ENCODE measurements at places on chromosomes 13 and 19.

- no peak for DNase-seq
Observed at GRCh38 chr19:28170066-28170465, 1042.9 kb downstream of the UQCRFS1 start.

- no peak for DNase-seq
Observed at GRCh38 chr19:31383553-31383952, 34.3 kb upstream of the TSHZ3 start.

DNA sequence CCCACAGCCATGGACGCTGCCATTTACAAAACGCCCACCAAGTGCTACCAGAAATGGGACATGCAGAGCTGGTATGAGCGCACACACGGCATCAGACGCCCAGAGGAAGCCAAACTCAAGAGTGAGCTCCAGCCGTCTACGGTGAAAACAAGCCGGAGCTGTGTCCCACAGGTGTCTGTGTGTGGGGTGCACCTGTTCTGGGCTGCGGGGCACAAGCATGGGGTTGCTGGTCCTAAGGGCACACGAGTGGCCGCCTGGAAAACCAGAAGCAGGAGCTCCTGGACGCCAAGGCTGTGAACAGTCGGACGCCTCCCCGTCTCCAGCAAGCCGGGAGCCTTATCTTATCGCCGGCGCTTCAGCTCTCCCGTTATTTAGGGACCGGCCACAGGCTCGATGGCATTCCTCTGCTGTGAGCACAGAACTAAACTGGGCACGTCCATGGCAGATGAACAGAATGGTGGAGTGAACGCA, 1.3 kb downstream of the ADPRHL1 start:
- DNase-seq = no peak

DNA sequence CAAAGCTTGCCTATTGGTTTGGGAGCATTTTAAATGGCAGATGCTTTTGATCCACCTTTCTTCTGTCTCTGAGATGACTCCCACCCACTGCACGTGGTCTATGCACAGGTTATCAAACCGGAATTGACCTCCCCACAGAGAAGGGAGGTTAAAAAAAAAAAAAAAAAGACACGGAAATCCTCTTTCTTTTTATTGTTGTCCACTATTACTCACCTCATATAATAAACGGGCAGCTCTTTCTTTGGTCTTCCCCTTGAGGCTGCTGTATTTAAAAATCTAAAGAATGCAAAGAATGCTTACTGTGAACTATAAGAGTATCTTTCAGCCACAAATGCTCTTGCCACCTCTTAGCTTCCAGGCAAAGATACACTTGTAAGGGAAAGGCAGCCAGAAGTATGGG, 329.7 kb downstream of the NDFIP2 start:
- no peak for DNase-seq

GRCh38 chr19:54937926-54938325, 9.4 kb downstream of the NLRP7 start:
- no peak for DNase-seq

DNA sequence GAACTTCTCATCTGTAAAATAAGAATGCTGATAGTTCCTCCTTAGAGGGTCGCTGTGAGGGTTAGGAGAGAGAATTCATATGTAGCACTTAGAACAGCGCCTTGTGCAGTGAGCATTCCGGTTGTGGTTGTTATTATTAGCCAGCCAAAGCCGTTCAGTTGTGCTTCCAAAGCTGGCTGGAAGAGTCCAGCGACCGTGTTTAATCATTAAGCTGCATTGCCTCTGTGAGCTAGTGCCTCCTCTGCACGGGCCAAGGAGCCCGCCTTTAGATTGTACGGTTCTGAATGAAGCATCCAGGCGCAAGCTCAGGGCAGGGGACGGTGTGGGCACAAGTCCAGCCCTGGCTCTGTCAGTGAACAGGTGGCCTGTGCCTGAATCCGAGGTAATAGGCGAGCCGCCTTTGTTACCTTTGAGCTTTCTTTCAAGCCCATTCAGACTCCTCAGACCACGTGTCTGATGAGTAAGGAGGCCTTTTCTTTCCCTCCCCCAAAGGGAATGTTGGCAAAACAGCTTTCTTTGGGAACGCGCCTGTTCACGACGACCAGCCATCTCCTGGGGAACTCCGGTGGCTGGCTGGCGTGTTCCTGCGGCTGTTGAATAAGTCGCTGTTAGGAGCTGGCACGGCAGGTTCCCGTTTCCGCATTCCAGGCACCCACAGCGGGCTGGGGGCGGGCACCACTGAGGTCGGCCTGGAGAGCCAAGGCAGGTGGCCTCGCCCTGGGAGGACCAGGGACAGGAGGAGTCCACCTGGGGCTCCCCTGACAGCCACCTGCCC, 25.1 kb downstream of the SIPA1L3 start:
- peak; percentile 90 for DNase-seq

DNA sequence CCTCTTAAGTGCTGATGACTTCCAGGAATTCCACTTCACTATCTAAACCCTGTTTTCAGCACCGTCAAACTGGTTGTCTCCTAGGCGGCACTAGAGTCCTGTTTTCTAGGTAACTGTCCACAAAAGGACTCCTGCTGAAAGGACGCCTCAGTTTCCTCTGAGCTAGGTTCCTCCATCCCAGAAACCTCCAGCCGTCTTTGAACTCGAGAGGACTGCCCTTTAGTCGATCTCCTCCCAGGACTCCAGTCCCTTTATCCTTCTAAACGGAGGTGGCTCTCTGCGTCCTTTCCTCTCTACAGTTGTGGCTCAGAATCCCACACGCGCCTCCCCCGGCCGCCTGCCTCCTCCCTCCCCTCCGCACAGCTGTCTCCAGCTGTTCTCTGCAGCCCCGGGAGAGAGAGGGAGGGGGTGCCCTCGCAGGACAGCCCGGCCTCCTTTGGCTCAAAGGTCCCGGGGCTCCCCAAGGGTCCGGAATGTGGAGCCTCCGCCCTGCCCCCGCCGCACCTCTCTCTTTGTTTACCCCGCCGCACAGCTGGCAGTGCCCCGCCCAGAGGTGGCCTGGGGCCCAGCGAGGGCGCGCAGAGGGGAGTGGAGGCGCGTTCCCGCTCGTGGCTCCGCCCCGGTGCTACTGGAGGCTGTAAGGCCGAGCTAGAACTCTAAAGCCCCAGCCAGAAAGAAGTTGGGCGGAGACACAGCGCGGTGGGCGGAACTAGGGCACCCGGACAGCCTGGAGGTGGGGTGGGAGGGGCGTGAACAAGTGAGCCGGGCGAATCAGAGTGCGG, 2.4 kb downstream of the LTBP4 start:
- peak; percentile 95 for DNase-seq

DNA sequence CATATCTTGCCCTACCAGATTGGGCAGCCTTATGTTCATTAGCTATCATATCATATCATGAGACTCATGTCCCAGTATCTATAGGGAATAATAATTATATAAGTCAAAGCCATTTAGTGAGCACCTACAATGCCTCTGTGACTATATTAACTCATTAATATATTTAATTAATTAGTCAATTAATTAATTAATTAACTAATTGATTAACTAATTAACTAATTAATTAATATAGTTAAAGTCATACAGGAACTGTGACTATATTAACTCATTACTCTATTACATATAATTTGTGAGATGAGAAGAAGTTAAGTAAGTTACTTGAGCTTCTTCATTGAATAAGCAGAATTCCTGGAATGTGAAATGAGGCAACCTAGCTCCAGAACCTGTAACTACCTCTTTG, 588.3 kb upstream of the SLITRK1 start:
- DNase-seq = no peak

All from NCI-H510A treated with DMSO at 0.1 percent for 48 hours (cell line).